ENCODE measurements at places on chromosomes 2 and 18.

DNA sequence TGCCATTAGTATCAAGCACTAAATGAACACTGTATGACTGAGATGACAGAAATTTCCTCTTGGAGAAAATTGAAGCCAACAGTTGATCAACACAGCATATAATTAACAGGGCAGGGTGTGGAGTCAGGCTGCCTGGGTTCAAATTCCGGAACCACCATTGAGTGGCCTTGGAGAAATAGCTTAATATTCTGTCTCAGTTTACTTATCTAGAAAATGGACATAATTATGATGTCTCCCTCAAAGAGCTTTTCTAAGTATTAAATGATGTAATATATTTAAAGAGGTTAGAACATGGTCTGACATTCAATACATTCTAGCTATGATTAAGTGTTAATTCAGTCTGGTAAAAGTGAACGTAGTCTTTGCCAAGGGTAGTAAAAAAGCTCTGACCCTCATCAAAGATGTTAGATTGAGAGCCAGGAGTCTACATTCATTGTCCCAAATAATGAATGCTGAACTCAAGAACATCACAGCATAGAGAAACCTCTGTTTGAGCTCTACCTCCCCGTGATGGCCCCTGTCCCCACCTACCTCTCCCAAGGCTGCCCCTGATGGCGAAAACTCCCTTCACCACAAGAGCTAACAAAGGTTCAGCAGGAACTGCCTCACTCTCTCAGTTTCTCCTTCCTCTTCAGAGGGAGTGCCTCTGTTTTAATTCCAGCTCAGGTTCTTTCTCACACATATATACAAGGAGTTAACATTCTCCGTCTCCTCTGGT, 2.7 kb upstream of the VWA3B start:
- no peak for DNase-seq

DNA sequence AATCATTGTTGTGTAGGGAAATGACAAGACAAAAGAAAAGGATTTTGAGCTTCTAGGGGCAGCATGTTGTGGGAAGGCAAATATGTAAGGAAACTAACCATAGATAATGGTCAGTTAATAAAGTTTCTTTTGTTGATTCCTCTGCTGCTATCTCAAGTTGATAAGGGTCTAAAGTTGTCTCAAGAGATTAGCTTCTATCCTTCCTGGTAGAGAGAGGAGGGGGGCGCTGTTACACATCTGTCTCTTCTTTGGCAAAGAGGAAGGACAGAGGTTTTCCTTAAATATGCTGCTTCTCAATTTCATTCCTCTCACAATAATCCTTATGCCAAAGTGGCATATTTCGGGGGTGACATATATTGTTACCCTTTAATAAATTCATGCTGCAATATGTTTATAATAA, 944.0 kb downstream of the DPP10 start:
- DNase-seq = no peak

DNA sequence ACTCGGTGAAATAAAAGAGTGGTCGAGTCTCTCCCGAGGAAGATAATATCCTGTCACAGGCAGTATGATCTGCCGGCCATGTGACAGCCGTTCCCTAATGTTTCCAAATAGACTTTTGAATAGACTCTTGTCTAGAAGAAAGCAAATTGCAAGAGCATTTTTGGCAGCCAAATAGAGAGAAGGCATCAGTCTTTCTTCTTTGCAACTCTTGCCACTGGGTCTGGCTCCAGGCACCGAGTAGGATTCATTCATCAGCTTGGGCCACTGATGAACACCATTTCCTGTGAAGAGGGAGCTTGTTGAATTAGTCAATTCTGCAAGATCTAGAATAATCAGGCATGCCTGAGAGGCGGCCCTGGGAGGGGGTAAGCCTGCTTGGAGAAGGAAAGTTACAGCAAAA, 165.6 kb downstream of the KLHL29 start:
- no peak for DNase-seq

- DNase-seq = no peak
Observed at GRCh38 chr2:212929116-212929515, 222.3 kb downstream of the IKZF2 start.

DNA sequence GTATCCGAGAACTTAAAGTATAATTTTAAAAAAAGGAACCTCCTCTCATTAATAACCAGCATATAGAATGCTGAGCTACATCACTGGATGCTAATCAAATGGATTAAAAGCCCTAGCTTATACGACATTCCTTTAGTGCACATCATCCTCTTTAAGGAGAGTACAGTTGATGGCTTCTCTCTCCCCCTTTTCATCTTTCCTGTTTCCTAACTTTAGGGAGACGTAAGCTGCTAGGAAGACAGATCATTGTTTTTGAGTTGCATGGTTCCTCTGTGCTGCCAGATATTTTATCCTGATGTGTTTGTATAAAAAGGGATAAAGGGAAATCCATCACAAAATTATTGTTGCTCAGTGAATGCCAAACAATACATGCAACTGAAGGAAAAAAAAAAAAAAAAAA, 94.2 kb downstream of the SLC8A1 start:
- no peak for DNase-seq

DNA sequence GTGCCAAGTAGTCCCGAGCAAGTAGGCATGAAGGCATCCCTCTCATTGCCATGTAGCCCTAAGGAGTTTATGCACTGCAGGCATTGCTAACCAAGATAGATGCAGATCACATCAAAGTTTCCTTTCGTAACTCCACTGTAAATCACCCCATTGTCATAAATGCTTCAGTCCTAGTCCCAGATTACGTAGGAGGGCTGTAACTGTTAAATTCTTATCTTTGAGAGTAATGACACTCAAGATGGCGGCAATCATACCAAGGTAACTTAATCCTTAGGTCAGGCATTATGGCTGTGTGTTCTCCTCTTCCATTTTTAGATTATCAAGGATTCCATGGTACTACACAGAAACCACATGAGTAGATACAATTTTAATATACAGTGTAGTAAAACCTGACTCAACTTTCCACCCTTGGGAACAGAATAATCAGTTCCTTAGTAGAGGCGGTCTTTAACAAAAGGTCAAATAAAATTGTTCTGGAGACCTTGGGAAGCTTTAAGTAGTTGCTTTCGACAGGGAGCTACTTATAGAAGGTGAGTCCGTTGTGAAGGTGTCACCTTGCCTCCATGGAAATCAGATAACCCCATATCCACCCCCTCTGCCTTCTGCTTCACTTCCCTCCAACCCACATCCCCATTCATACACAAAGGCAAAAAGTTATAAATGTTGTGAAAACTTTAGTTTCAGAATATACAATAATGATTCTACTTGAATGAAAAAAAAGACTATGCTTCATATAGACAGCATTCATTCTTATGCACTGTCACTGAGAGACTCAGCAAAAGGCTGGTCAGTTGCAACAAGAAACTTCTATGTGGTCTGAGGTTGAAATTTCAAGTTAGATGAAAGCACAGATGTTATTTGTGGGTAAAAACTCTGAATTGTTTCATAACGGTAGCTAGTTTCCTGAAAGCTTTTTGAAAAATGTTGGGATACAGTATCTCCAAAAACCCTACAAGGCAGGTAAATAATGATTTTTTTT, 64.8 kb upstream of the GALNT5 start:
- DNase-seq = peak; percentile 34

DNA sequence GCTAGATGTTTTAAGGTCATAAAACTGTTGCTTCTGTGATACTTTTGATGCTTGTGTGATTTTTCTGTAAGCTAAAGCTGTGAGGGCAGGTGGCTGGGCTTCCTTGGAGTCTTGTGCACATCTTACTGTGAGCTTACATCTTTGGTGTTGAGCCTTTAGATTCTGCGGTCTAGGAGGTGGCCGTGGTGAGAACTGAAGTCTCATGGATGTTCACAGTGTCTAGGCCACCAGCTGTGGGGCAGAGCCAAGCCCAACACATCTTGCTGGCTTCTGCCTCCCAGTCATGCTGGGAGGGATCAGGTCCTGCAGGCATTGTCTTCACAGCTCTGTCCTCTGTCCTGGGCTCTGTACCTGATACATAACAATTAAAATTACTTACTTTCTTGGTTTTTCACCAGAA, 219.7 kb upstream of the HS6ST1 start:
- peak; percentile 70 for DNase-seq

- no peak for DNase-seq
Observed at GRCh38 chr2:21966139-21966538, 842.4 kb downstream of the TDRD15 start.

- no peak for DNase-seq
Observed at GRCh38 chr18:39596221-39596620, 2030.6 kb upstream of the CELF4 start.

GRCh38 chr2:25460261-25460905, 118.7 kb upstream of the DNMT3A start:
- no peak for DNase-seq

DNA sequence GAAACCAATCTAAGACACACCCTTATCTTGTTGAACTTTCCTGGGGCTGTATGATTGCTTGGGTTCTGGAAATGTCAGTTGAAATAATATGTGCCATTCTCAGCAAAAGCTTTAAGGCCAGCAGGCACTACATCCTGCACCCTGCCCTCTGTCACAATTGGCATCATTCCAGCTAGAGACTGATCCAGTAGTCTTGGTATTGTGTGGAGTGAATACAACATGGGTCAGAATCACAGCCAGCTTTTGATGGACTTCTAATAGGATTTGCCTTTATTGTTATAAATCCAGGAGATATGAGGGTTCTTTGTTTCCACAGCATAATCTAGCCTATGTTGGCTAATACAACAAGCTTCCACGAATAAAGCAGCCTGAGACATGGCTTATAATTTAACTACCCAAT, 617.0 kb upstream of the CDH2 start:
- no peak for DNase-seq

- DNase-seq = no peak
Observed at GRCh38 chr2:70484086-70484485, 69.5 kb downstream of the TGFA start.

- DNase-seq = no peak
Observed at GRCh38 chr2:79770926-79771325, 258.1 kb downstream of the CTNNA2 start.

- DNase-seq = no peak
Observed at GRCh38 chr2:175815537-175815936, 186.5 kb downstream of the LNPK start.

DNA sequence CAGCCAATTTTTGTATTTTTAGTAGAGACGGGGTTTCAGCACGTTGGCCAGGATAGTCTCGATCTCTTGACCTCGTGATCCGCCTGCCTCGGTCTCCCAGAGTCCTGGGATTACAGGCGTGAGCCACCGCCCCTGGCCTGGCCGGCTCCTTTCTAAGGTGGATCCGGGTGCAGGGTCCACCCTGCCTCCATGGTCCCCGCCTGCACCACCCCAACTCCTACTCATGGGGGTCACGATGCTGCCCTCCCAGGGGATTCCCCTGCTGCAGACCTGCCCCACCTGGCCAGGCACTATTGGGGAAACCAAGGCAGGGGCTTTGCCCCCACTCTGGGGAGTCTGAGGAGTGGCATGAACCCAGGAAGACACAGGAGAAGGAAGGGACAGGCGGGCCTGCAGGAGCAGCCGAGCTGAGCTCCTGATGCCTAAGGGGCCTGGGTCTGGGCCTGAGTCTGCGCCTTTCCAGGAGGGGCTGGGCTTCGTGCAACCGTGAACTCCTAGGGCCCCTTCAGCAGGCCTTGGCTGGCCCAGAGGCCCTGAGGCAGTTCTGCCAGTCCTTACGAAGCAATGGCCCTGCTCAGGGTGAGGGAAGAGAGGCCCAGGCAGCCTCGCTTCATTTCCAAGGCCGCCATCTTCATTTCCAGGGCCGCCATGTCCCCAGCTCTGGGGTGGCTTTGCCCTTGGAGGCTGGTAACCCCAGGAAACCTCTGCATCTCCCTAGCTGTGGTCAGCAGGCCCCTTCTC, 67.2 kb upstream of the SMAD7 start:
- DNase-seq = no peak

Measured in hematopoietic multipotent progenitor cell treated with erythropoietin and hydrocortisone succinate and interleukin-3 and kit ligand, for 6 days (in vitro differentiated cells).